ENCODE measurements at places on chromosomes 5 and 9. TPM values are rescaled to one million over a fixed set of nuclear protein-coding genes. Genes with fewer than 3 reads are reported as not detected.

LRRC19 gene
- total RNA-seq: not detected

SCGB3A2 gene
- not detected for total RNA-seq

LRRC70 gene
- total RNA-seq: 0.74 TPM

SLC1A1 gene
- total RNA-seq: 19.1 TPM

SPINK6 gene
- not detected for total RNA-seq

DDX31 gene
- total RNA-seq: 25.6 TPM

UBE2R2 gene
- 33.8 TPM for total RNA-seq

NSG2 gene
- total RNA-seq: not detected

GLRA1 gene
- total RNA-seq: not detected

SLIT3 gene
- total RNA-seq: 0.05 TPM

LPAR1 gene
- 10.8 TPM for total RNA-seq

GRCh38 chr9:75490326-75490725 lies 400.1 kb upstream of the PCSK5 start:
- DNase-seq: no peak

DNA sequence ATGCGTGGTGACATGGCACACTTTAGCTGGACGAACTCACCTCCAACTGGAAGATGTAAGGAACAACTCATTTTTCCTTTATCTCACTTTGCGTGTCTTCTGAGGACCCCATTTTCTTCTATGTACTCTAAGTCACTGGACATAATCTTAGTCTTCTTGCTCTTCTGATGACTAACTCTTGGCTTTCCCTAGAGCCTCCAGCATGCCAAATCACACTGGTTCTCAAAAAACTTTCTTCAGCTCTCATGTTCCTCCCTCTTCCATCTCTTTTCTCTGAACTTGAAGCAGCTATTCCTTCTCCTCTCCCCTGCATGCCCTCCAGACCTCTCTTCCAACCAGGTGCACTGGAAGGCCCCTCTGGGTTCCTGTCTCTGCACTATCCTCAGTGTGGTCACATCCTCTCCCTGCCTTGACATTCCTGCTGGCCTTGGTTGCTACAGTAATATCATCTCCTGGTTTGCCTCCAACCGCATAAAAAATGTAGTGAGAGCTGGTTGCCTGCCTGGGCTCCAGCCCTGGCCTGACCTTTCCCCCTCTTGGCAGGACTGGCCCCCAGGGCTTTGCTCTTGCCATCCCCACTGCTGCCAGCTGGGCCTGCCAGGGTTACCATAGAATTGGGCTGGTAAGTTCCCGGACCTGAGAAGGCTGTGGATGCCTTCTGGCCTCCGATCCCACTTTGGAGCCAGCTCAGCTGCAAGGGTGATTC lies 44.8 kb upstream of the BNC2 start:
- no peak for DNase-seq

GRCh38 chr5:10655972-10656830 lies 92.3 kb downstream of the ANKRD33B start:
- no peak for DNase-seq

DNA sequence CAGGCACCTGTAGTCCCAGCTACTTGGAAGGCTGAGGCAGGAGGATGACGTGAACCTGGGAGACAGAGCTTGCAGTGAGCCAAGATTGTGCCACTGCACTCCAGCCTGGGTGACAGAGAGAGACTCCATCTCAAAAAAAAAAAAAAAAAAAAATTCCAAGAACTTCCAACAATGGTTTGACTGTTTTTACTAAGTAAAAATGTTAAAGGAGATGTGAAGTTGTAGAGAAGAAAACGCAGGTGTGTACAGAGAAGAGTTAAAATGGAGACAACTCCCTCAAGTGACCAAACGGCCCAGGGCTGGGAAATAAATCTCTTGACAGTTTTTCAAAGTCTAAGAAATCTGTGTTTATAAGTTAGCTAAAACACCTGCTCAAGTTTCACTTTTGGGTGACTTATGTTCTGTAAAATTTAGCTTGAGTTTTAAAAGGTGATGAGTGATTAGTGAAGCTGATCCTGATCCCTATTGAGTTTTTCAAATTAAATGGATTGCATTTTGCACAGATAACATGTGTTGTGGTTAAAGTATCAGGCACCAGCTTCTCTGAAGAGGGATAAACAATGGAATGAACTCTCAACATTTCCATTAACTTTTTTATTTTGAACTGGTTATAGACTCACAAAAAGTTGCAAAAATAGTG lies 255.2 kb upstream of the CD180 start:
- DNase-seq: no peak

DNA sequence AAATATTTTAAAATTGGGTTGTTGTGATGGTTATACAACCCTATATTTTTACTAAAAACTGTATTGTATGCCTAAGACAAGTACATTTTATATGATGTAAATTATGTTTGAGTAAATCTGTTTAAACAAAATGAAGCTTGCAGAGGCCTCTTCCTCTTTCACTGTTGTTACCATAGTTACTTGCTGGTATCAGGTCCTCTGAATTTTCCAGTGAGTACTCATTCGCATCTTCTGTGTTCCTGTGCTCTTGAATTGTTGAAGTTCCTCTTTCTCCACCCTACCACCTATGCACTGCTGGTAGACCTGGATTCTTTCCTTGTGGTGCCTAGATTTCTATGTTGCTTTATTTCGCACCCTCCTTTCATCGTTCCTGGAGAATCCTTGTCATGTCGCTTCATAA lies 938.5 kb upstream of the ACO1 start:
- DNase-seq: no peak

DNA sequence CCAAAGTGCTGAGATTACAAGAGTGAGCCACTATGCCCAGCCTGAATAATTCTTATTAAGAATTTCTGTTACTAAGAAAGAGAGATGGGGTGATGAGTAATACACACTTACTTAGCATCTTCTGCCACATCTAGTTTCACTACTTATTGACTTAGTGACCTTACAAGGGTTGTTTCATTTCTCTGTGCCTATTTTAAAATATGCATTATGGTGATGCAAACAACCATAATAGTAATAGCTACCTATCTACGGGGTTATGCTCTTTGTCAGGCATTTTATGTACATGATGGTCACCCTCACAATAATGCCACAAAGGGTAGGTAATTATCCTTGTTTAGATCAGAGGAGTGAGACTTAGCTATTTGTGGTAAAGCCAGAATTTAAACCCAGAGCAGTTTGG lies 499.0 kb upstream of the SGCD start:
- no peak for DNase-seq

DNA sequence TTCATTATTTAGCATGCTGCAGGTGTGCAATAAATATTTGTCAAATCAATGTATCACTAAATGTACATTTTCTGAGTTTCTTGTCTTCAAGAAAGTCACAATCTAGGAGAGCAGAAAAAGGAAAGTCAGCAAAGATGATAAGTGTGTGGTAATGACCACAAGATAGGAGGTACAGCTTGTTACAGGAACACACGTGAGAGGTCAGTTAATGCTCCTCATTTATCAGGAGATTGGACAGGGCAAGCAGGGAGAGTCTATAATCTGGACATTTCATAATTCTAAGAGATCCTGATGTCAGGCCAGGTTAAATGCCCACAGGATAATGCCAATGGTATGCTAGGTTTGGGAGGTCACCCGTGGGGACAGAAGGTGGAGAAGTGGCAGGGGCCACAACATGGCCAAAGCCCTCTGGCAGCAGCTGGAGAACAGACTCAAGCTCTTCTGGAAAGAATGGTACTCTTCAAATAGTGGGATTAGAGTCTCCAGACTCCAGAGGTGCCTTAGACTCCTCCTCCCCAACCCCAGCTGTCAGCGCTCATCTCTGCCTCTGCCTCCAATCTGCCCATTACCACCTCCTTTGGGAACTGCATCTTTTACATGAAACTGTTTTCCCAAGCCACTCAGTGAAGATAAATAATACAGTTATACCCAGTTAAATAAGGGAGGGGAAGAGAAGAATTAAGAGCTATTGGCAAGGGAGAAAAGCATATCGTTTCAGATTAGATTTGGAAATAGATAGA lies 114.3 kb downstream of the ASTN2 start:
- no peak for DNase-seq

- DNase-seq: no peak
Observed at GRCh38 chr9:19030899-19031298, 2.1 kb downstream of the SAXO1 start.

DNA sequence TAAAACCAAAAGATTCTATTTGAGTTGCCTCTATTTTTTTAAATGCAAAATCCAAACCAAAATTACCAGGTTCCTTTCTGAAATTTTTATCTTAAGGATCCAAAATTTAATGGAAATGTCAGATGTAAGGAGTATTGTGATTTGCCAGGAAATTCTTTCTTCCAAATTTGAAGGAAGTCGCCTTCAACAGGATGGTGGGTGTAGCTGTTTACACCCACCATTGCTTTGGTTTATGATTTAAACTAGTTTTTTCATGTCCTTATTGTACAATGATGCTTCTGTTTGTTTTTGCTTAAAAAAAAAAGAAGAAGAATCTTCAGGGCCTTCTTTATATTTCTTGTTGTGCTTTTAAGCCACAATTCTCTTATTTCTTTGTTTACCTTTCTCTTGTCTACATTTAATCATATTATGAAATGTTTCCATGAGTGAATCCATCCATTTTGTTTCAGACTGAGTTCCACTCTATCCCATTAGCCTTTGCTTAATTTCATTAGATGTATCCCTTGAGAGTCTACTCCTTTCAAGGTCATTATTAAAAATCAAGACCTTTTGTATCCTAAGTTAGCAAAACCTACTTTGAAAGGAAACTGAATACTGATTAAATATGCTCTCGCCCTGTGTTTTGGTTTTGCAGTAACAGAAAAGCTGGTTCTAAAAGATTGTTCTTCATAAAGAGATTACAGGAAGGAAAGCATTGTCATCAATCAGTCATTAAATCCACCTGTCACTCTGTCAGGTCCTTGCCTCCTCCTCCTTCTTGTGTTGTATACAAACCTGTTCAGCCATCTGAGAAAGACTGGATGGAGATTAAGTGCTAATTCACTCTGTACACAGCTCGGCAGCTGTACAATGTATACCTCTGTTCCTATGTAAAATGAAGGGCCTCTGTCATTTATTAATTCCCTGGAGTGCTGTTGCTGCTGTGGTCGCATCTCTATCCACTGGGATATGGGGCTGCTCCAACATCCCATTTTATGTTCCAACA lies 45.5 kb upstream of the SLC2A8 start:
- no peak for DNase-seq

GRCh38 chr9:126702151-126703001 lies 88.6 kb downstream of the LMX1B start:
- DNase-seq: no peak

- DNase-seq: no peak
Observed at GRCh38 chr5:132273631-132274030, 16.1 kb downstream of the PDLIM4 start.

DNA sequence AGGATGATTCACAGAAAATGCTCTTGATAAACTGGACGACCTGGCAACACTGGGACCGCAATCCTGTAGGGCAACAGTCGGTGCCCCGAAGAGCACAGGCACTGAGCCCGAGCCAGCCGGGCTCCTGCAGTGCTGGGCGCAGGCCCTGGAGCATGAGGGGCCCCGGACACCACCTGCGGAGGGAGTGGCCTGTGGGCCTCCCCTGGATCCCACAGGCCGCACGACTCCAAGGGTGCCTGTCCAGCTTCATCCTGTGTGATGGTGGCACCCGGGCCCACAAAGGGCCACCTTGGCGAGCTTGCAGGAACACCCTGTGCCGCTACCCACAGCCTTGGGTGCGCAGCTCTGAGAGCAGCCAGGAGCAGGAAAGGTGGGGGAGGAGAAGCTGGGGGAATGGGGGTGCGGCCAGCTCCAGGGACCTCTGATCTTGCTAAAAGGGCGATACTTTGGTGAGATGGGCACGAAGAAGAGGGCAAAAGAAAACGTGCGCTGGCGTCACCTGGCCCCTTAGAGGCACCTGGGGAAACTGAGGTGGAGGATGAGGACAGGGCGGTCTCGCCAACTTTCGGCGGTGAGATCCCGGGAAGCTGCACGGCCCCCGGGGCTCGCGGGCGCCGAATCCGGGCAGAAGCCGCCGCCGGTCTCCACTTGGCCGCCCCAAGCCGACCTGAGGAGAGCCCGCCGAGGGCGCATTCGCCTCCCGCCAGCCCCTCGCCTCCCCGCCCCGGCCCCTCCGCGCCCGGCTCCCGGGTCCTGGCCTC lies 722 bp downstream of the TBC1D9B start:
- no peak for DNase-seq

DNA sequence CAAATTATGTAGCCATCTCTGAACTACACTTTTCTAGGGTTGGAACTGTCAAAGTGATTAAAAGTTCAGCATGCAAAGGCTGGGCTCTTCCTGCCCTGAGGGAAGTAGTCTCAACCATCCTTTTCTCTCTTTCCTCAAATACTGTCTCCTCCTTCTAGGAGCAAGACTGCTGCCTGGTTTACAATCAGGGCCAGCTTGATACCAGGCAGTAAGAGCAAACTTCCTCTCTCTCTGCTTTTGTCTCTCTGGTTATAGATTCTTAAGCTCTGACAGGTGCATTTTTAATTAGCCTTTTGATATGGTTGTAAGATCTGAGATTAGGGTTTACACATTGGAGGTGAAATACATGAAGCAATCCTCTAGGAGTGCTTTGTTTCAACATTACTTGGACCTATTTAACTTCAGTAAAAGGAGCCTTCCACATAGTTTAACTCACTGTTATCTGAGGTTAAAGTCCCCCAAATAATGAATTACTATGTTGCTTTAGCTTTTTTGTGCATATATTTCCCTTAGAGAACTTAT lies 436.1 kb downstream of the SPATA31D1 start:
- no peak for DNase-seq

GRCh38 chr9:125634040-125634717 lies 72.8 kb downstream of the MAPKAP1 start:
- no peak for DNase-seq

DNA sequence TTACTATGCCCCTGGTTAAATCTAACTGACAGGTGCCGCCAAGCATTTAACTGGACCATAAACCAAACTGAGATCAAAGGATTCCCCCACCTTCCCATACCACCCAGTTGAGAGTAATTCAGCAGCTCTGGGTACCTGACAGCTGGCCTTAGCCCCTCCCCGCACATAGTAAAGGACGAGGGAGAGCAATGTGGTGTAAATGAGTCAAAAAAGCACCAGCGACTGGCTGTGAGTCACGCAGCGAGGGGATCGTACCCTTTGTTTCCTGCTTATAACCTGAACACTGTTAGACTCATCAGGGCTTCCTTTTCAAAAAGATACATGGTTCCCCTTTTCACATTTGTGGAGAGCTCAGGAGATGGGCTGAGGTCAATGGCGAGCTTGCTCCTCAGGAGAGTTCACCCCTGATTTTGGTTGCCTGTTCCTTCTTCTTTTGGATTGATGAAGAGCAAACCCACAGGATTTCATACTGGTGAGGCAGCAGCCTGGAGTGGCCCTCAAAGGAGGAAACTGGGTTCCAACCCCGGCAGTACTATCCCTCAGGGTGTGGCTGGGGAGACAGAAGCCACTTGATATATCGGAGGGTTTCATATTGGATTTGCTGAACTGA lies 71.5 kb downstream of the ANKRD33B start:
- DNase-seq: peak; percentile 94
